Inflammatory macrophage (primary cell): ENCODE measurements at places on chromosomes 6 and 20.
A peak's percentile ranks its signal among the peaks of the same experiment; 100 is the strongest.

- no peak for DNase-seq
Measured at GRCh38 chr20:40080041-40080652, 608.9 kb downstream of the MAFB start.

DNA sequence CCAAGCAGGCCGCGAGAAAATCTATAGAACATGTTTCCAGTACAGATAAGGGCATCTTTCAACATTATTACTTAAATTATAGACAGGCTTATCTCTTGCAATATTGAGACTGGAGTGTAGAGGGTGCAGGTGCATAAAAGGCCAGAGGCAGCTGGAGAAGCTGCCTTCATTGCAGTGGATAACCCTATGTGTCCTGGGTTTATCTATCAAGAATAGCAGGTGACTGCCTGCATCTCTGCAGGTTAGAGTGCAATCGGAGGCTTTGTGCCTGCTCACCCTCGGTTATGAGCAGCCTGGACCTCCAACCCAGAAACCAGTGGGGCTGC is 28.7 kb upstream of the ECI2 start:
- no peak for DNase-seq

GRCh38 chr6:33428224-33428965 is 8.5 kb downstream of the SYNGAP1 start:
- peak; percentile 36 for DNase-seq

GRCh38 chr20:21432911-21433310 is 35.6 kb upstream of the NKX2-4 start:
- no peak for DNase-seq

GRCh38 chr6:1110941-1111349 is 201.0 kb upstream of the FOXQ1 start:
- DNase-seq, result no peak

GRCh38 chr20:58571356-58571692 is 56.1 kb upstream of the APCDD1L start:
- no peak for DNase-seq

GRCh38 chr20:17273717-17274116 is 46.9 kb downstream of the PCSK2 start:
- no peak for DNase-seq

- DNase-seq, result no peak
Measured at GRCh38 chr6:106727480-106728149, 98.2 kb downstream of the QRSL1 start.

GRCh38 chr6:154649721-154650120 is 83.5 kb upstream of the SCAF8 start:
- no peak for DNase-seq

- DNase-seq, result peak; percentile 11
Measured at GRCh38 chr20:56202493-56203077, 45.9 kb upstream of the MC3R start.

DNA sequence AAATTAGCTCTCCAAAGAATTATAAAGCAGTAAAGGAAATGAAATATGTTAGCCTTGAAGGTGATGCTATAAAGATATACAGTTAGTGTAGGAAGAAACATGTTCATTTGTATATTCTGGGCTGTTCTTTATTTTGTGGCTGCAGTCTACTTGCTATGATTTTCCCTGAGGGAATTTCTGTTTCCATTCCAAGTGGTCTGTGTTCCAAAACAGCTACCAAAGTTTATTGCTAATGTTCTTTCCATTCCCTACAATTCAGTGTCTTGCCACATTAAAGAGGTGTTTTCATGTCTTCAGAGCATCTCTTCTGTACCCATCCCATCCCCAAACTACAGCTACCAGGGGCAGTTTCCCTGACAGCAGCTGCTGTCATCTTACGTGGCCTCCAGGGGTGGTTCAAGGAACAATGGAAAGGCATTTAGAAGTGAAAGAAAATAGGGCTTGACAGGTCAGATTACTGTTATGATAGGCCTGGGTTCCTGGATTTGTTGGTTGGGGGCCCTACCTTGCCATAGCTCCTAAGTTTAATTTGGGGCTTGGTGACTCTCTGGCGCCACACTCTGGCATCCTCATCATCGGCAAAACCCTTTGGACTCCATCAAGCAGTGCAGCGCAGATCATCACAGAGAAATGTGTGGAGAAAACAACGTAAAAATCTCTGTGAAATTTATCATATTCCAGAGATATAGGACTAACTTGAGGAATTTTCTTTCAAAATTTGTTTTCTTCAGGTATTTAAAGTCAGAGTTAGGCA is 33.8 kb upstream of the AIG1 start:
- DNase-seq, result peak; percentile 38

GRCh38 chr6:72061286-72061685 is 174.9 kb downstream of the RIMS1 start:
- no peak for DNase-seq

- DNase-seq, result peak; percentile 24
Measured at GRCh38 chr6:33851959-33852358, 48.2 kb upstream of the MLN start.

GRCh38 chr6:37125774-37126492 is 44.0 kb upstream of the PIM1 start:
- DNase-seq, result no peak

DNA sequence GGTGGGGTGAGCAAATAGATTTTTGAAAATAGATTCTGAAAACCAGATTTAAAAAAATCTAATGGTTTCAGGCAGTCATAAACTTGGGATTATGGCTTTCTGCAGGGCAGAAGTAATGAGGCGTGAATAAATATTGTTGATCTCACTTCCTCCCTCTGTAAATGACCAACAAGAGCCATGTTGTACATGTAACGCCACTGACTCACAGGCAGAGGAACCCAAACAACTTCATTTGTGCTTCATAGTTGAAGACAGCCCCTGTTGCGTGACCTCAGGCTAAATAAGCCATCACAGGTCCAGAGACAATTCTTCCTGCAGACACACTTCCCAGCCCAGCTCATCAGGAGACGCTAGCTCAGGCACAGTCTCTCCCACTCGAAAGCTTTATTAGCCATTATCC is 59.1 kb upstream of the F13A1 start:
- DNase-seq, result peak; percentile 78
